ENCODE measurements at places on chromosomes 12 and 14.

- no peaks in the 10 kb centered on the region for H3K27me3 ChIP-seq
- H3K36me3 ChIP-seq: no peaks in the 10 kb centered on the region
- H3K4me1 ChIP-seq: peaks cover 5% of the 10 kb centered on the region
- no peak for DNase-seq
- no peak overlapping the region for H3K4me3 ChIP-seq
- no peak overlapping the region for H3K27ac ChIP-seq
Observed at GRCh38 chr14:105495990-105496830, 5.2 kb downstream of the TEDC1 start.

DNA sequence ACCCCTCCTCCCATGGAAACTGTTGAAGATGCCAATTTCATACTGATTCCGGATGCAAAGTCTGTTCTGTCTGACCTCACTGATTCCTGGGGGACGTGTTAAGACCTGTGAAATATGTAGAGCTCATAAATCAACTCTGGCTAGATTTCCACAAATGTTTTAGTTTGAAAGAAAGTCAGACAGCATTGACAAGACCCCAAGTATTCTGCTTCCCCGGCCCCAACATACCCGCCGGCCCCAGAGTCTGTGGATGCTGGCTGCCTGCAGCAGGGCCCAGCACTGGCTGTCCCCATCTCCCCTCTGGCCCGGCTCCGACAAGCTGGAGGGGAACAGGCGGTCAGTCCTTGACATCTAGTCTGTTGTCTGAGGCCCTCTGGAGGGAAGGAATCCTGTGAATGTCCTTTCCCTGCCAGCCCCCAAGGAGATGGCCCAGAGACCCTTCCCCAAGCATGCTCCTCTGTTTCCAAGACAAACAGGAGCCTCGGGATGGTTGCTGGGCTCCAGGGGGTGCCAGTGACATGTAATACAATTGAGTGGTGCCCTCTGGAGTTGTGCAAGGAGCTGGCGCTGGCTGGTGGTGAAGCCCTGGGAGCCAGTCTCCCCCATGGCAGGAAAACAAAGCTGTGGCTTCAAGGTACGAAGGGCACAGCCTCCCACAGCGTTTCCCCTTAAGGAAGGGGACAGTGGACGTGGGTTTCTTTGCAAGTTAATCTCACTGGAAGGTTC is 22.3 kb downstream of the FBLN5 start:
- H3K27ac ChIP-seq: no peak overlapping the region
- H3K4me1 ChIP-seq: no peaks in the 10 kb centered on the region
- peaks cover 6% of the 10 kb centered on the region for H3K36me3 ChIP-seq
- H3K27me3 ChIP-seq: peaks cover 11% of the 10 kb centered on the region
- DNase-seq: no peak

GRCh38 chr14:66701813-66702212 is 193.9 kb downstream of the GPHN start:
- H3K4me3 ChIP-seq: no peak overlapping the region
- H3K27me3 ChIP-seq: no peaks in the 10 kb centered on the region
- H3K27ac ChIP-seq: no peak overlapping the region
- no peak for DNase-seq
- no peaks in the 10 kb centered on the region for H3K4me1 ChIP-seq
- H3K36me3 ChIP-seq: no peaks in the 10 kb centered on the region

DNA sequence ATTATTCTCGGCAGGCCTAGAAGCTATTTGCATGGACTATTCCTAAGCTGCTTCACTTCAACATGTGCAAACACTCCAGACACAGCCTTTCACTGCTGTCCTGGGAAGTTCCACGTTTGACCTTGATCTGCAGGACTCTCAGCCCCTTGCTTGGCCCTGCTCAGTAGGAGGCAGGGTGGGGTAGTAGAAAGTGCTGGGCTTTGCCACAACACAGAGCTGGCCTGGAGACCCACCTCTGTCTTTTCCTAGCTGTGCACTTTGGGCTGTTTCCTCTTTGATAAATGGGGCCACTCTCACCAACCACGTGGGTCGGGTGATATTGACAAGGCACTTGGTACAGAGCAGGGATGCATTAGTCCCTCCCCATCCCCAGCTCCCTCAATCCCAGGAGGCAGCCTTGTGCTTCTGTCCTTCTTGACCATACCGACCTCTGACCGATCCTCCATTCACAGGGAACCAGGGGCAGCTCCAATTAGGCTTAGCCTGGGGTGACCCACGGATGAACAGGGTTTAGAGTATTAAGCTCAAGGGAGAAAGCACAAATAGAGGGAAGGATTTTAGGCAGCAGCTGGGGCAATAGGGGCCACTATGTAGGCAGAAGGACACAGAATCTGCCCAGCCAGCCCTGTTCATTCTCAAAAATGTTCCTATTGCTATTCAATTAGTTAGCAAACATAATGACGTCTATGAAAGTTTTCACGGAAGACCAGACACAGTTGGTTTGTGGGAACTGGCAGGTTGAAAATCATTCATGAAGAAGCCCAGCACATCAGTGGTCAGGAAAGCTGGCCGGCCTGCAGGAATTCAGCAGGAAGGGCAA is 63.3 kb downstream of the SYNE3 start:
- H3K4me3 ChIP-seq: no peak overlapping the region
- H3K36me3 ChIP-seq: peaks cover 14% of the 10 kb centered on the region
- no peaks in the 10 kb centered on the region for H3K4me1 ChIP-seq
- no peaks in the 10 kb centered on the region for H3K27me3 ChIP-seq
- no peak overlapping the region for H3K27ac ChIP-seq
- DNase-seq: no peak

Data from mesenchymal stem cell (in vitro differentiated cells and primary cell).